ENCODE measurements at places on chromosomes 3 and 15.

DNA sequence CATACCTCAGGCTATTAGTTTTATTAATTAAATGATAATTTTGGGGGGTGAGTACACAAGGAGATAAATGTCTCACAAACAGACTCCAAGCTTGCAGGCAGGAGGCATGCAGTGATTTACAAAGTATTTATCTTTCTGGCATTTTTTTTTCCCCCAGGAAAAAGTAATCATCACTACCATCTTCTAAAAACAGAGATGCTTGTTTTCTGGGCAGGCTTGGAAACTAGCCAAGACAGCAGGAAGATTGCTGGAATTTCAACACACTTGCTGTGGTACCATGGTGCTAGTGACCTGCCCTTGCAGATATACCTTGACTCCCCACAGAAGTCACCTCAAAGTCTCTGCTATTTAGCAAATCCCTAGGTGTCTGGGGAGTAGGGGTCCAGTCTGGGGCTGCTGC lies 732.8 kb upstream of the CFAP20DC start:
- no peak for DNase-seq

DNA sequence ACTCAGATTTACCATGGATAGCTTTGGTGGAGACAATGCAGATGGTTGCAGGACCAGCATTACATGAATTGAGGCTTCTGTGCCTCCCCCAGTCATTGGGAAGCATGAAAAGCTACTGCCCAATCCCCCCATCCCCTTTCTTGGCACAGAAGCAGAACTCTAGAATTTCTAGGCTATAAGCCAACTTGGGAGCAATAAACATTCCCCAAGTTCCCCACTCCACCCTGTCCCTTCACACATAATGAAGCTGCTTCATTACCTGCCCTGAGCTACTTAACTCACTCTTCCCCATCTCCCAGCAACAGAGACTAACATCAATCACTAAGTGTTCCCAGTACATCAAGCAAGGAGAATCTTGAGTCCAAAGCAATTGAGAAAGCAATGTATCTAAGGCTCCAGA lies 164.5 kb downstream of the RORA start:
- no peak for DNase-seq

GRCh38 chr3:169600732-169601131 lies 62.8 kb downstream of the MECOM start:
- no peak for DNase-seq

GRCh38 chr15:62781081-62781497 lies 261.5 kb upstream of the TPM1 start:
- no peak for DNase-seq

- DNase-seq, result no peak
Observed at GRCh38 chr3:120457827-120458226, 7.0 kb upstream of the FSTL1 start.

DNA sequence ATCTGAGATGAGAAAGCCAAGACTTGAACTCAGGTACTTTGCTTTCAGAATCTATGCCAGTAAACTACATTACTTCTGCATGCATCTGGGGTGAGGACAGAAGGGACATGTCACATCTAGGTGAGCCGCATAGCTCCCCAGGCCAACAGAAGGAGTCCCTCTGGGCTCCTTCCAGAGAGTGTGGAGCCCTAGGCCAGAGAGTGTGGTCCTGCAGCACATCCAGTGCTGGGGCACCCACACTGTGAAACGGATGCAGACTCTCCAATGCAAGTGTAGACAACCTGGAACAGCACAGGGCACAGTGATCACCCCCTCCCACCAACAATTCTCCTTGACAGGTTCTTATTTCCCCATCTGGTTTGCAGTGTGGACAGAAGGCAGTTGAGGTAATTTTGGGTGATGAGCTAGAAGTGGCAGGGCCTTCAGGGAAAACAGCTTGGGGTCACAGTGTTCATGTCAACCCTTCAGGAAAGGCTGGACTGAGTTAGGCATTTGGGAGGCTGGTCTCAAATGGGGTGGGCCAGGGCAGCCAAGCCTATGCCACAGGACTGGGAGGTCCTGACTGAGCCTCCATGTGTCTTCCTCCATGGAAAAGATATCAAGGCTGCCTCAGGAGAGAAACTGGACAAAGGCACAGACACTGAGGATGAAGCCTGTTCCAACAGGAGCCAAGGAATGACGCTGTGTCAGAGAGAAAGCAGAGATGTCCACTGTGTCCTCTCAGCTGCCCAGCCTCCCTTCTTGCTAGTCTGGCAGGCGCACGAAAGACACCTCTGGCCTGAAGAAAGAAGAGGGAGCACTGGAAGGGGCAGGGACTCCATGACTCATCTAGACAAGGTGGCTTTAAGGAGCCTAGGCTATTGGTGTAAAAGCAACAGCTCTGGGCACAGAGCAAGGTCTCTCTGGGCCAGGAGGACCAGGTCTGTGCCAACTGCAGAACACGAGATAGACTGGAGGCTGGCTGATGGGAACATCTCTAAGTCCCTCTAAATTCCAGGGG lies 1.7 kb downstream of the PLCD1 start:
- no peak for DNase-seq

GRCh38 chr15:100913961-100914360 lies 5.2 kb upstream of the LRRK1 start:
- DNase-seq, result no peak

All from hindlimb muscle (tissue), 1 donor.